ENCODE measurements at places on chromosomes 5 and 9.

- DNase-seq = no peak
Measured at GRCh38 chr5:88671106-88671504, 211.9 kb downstream of the MEF2C start.

DNA sequence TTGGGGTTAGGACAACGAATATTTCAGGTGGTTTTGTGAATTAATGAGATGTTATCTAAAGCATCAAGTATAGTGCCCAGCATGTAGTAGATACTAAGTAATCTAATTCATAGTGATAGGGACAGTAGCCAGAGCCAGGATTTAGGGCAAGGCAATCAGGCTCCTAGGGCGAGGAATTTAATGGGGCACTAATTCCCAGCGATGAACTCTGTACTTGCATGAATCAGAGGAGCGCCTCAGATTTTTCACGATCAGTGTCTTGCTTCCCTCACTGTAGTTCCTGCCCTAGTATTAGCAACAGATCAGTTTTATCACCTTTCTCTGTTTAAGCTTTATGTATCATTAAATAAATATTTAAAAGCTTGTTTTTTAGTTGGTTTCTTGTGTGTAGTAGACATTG lies 3.1 kb downstream of the AGGF1 start:
- no peak for DNase-seq

DNA sequence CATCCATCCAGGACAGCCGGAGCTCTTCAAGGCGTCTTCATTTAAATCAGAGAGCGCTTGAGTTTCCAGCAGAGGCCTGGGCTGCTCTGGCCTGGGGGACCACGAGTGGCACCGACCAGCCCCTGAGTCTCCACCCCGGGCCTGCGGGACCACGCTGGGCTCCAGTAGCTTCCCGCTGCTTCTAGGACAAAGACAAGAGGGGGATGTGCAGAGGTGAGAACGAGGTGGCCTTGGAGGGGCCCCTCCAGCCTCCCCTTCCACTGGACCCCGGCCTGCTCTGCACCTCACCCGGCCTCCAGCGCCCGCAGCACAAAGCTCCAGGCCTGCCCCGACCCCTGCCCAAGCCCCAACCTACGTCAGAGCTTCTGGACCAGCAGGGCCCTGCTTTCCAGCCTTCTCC lies 81.6 kb downstream of the IRX2 start:
- DNase-seq = no peak

GRCh38 chr5:144219869-144220268 lies 49.2 kb downstream of the KCTD16 start:
- peak; percentile 75 for DNase-seq

- no peak for DNase-seq
Measured at GRCh38 chr9:121888438-121888775, 204.7 kb downstream of the TTLL11 start.

DNA sequence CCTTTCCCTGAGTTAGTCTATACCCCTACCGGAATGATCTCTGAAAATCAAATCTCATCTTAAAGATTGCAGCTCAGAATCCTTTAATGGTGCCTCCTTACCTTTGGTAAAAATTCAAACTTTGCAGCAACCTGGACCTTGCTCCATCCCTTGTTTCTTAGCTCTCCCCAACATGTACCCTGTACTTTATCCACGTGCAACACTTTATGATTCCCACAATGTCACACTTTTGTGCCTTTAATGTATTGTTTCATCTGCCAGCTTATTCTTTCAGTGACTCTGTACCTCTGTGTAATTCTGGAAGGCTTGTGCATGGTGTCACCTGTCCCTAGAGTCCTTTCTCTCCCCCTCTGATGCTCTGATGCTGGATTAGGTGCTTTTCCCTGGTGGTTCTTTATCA lies 9.5 kb downstream of the ACO1 start:
- DNase-seq = no peak

- no peak for DNase-seq
Measured at GRCh38 chr9:84759300-84759750, 89.8 kb downstream of the NTRK2 start.

- no peak for DNase-seq
Measured at GRCh38 chr5:139027150-139027549, 152.0 kb upstream of the LRRTM2 start.

DNA sequence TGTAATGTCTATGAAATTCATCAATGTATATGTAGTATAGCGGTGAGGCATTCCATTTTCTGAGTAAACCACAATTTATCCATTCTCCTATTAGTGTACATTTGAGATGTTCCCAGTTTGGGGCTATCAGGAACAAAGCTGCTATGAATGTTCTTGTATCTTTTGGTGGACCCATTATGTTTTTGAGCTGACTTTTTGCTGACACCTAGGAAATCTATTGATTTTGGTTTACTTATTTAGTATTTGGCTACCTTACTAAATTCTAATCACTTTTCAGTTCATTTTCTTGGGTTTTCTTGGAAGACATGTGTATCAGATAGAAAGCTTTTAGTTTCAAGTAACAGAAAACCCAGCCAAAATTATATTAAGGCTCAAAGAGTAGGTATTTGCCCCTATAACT lies 13.7 kb downstream of the NSG2 start:
- no peak for DNase-seq

DNA sequence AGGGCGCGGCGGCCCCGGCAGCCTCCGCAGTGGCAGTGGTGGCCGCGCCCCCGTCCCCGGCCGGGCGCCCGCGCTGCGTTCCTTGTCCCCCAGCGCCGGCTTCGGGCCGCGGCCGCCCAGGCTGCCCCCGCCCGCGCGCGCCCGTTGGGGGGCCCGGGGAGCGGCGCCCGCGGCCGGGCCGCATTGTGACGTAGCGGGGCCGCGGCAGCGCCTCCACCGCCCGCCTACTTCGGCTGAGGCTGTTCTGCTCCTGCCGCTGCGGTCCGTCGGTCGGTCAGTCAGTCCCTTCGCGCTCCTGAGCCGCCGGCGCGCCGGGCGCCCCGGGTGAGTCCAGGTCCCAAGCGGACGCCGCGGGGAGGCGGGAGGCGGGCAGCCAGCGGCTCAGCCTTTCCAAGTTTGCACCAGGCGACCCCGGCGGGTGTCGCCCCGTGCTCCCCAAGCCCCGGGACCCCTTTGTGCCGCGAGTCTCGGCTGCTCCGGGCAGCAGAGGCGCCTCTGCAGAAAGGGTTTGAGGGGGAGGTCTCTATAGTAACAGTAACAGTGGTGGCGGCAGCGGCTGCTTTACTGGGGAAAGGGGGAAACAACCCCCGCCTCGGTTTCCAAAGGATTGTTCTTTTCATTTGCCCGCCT lies at the start of gene SNCAIP:
Gene SNCAIP (plus strand): TSS at position 277 of the 630 bp plus-strand sequence. CDS start 78,898 bp downstream, outside the sequence.
- DNase-seq = no peak

DNA sequence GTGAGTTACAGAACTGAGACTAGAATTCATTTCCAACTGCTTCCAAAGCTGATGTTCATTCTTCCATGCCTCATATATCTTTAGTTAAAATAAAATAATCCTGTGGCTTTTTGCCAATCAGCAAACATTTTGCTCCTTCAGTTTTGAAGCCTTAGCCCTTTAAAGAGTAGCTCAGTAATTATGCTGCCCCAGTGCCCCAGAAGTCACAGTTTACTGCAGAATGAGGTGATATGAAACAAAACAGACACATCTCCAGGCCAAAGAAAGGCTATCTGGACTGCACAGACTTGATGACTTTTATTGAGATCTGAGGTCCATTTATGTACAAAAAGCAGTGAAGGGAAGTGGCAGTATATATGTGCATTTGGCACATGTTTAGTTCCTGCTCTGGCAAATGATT lies 285.8 kb upstream of the ZNF462 start:
- peak; percentile 7 for DNase-seq

- no peak for DNase-seq
Measured at GRCh38 chr9:37511016-37512010, 25.6 kb downstream of the POLR1E start.

- peak; percentile 89 for DNase-seq
Measured at GRCh38 chr9:127154390-127155191, 32.2 kb upstream of the ANGPTL2 start.

GRCh38 chr5:54148067-54148845 lies 162.1 kb downstream of the ARL15 start:
- peak; percentile 10 for DNase-seq

DNA sequence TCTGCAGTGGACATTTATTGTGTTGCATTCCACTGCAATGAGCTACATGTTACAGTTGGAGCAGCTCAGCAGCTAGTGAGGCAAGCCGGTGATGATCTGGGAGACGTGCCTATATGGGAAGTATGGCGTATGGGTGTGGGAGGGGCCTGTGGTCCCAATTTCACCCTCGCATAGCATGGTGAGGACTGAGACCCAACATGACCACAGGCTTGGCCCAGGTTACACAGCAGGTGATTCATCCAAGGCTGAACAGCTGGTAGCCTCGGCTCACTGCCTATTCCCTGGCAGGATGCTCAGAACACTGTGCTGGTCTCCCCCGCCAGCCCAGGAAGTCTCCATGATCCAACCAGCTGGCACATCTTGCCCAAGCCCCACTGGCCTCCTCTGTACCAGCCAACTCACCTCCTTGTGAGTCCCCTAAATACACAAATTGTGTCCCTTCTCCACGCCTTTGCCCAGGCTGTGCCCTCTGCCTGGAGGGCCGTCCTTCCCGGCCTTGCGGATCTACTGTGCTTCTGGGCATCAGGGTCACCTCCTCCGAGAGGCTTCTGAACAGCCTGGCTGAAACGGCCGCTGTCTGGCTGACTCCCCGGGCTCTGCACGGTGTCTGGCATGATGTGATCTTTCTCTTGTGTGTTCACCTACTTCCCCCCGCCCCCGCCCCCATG lies 81.4 kb downstream of the NSUN2 start:
- DNase-seq = no peak

DNA sequence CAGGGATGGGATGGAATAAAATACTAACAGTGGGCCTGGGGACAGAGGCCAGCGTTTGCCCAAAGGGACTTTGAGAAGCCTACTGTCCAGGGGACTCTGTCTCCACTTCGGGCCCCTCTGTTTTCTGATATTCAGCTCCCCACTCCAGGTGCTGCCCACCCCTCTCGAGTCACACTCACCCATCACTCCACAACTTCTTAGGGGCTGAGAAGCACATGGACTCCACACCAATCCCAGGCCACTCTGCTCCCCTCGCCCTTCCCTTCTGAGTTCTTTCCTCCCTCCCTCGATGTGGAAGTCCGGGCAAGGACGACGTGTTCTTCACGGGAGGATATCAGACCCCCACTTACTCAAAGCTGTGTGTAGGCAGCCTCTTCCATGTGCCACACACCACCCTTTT lies 124.5 kb downstream of the BARX1 start:
- DNase-seq = no peak

- DNase-seq = no peak
Measured at GRCh38 chr5:54215233-54215736, 95.1 kb downstream of the ARL15 start.

DNA sequence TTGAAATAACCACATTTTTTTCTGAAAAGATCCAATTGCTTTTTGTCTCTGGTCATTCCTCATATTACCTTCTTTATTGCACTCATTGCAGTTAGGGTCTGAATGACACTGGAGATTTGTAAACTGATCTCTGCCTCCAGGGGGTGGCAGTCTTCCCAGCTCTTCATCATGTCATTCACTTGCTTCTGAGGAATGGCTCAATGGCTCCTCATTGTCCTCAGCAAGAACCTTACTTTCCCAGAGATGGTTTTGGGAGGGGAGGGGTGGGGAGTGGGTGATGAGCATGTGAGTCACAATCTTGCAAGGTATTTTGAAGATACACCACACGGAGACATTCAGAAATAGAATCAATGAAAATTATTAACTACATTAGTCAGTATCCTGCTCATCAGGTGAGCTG lies 159.8 kb upstream of the GAS1 start:
- DNase-seq = no peak

DNA sequence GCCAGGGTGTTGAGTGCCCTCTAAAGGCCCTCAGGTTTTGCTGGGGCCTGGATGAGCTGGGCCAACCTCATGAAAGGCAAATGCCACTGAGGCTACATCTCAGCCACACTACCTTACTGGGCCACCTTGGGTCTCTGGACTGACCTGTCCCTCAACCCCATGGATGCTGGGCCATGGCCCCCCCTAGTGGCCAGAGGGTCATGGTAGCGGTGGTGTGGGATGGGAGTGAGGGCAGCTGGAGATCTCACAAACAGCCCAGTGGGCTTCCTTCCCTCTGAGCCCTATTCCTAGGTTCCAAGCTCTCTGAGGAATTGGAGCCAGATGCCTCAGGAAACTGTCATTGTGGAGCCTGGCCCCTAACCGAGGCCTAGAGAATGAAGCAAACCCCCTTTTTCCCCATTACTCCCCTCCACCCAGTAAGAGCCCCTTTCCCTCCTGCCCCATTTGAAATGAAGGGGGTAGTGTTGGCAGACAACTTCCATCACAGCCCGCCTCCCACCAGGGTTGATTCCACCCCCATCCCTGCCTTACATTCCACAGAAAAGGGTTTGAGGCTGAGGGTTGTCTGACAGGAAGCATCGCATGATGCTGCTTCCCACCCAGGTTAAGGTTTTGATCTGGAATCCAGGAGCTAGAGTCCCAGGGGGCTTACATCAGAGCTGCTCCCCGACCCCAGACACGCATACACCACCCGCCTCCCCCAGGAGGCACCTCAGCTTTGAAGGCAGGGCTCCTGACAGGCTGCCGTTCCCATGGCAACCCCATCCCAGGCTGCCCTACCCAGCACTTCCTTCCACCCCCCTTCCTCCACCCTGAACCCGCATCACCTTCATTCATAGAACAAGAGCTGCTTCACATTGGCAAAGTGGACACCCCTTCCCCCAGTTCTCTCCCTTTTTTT lies 63.9 kb downstream of the PCDH1 start:
- DNase-seq = peak; percentile 26
